ENCODE measurements at places on chromosomes 12 and 14. TPM values are rescaled to one million over a fixed set of nuclear protein-coding genes. Genes with fewer than 3 reads are reported as not detected.

Gene TAS2R10
- 0.14 TPM for total RNA-seq

Gene CCDC196
- not detected for total RNA-seq

Gene HSPB8
- total RNA-seq, result 3.4 TPM

Gene GALNT8
- not detected for total RNA-seq

Gene DLK1
- total RNA-seq, result not detected

Gene DBX2
- not detected for total RNA-seq

Gene ZC3H10
- 2.2 TPM for total RNA-seq

Gene KCNMB4
- 2.0 TPM for total RNA-seq

Gene SLC16A7
- total RNA-seq, result 3.0 TPM

All from airway epithelial cell (primary cell).